ENCODE measurements at places on chromosomes 13 and 19. TPM values are rescaled to one million over a fixed set of nuclear protein-coding genes. Genes with fewer than 3 reads are reported as not detected.

DNA sequence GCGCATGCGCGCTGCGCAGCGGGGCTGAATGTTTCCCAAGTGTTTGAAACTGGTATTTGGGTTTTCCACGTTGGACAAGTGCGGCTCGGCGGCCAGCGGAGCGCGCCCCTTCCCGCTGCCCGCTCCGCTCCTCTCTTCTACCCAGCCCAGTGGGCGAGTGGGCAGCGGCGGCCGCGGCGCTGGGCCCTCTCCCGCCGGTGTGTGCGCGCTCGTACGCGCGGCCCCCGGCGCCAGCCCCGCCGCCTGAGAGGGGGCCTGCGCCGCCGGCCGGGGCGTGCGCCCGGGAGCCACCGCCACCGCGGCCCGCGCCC lies at the start of gene ING1:
Gene ING1 (plus strand): TSS at position 59 of the 311 bp plus-strand sequence. CDS start 450 bp downstream, outside the sequence.
- DNase-seq = no peak

RASIP1 gene
- 4.8 TPM for total RNA-seq

DNA sequence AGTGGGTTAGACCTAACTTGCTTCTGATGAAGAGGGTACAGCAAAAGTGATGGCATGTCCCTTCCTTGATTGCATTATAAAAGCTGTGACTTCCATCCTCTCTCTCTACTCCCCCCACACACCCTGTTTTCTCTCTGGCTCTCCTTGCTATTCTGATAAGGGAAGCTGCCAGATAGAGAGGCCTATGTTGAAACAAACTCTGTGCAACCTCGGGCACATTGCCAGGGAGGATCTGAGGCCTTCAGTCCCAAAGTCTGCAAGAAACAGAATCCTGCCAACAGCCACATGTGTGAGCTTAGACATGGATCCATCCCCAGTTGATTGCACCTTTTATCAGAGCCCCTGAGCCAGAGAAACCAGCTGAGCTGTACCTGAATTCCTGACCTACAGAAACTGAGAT lies 44.8 kb upstream of the ARGLU1 start:
- no peak for DNase-seq

NRTN gene
- total RNA-seq = 0.14 TPM

DNA sequence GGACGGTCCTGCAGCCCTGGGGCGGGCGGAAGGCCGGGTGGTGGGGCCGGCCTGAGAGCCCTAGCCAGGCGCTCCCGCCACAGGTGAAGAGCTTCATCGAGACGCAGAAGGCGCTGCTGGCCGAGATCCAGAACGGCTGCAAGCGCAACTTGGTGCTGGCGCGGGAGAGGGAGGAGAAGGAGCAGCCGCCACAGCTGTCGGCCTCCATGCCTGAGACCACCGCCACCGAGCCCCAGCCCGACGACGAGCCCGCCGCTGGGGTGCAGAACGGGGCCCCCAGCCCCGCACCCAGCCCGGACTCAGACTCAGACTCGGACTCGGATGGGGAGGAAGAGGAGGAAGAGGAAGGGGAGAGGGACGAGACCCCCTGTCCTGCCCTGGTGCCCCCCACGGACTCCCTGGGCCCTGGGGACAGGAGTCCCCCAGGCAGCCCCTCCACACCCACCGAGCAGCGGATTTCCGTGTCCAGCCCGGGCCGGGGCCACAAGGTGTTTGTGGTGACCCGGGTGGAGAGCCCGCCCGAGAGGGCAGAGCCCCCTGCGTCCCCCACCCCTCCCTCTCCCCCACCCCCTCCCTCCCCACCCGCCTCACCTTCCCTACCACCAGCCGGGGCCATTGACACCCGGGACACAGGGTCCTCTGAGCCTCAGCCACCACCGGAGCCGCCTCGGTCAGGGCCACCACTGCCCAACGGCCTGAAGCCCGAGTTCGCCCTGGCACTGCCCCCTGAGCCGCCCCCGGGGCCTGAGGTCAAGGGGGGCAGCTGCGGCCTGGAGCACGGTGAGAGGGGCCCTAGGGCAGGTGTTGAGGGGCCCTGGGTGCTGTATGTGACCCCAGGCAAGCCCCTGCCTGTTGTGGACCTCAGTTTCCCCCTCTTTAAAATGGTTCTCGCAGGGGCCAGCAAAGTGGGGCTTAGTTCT lies 15.3 kb downstream of the NKPD1 start:
- DNase-seq = no peak

- DNase-seq = no peak
Observed at GRCh38 chr19:30263830-30264381, 108.3 kb upstream of the ZNF536 start.

GRCh38 chr19:18924684-18925213 lies 5.2 kb downstream of the DDX49 start:
- no peak for DNase-seq

GRCh38 chr13:57857945-57858344 lies 226.4 kb downstream of the PCDH17 start:
- DNase-seq = no peak

FUT3 gene
- total RNA-seq = 8.8 TPM

DNA sequence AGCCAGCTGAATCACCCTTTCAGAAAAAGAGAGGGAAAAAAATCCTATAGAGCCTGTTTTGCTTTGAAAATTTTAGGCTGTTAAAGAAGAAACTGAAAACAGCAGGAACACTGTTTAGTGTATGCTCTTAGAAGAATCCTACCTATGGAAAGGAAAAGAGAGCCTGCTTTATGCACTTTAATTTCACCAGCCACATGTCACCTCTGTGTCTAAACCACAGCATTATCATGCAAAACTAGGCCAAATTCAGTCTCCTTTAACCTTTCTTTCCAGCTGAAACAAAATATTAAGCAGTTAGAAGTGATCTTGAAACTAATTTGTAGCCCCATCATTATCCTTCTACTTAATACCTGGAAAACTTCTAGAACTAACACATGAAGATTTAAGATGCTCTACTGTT lies 97.2 kb upstream of the MAB21L1 start:
- no peak for DNase-seq

DNA sequence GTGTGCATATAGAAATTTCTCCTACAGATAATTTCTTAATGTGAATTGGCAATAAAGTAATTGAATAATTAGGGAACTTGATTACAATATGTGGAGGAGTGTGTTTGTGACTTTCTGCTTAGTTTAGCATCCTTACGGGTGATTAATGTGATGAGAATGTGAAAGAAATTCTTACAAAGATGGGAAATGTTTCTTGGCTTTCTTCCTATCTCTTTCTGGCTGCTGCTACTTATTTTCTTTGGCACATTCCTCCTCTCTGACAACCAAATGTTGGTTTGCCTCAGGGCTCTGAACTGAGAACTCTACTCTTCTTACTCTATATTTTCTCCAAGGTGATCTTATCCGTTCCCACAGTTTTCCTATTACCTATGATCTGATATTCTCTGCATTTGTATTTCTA lies 300.1 kb downstream of the TBC1D4 start:
- peak; percentile 42 for DNase-seq

DNA sequence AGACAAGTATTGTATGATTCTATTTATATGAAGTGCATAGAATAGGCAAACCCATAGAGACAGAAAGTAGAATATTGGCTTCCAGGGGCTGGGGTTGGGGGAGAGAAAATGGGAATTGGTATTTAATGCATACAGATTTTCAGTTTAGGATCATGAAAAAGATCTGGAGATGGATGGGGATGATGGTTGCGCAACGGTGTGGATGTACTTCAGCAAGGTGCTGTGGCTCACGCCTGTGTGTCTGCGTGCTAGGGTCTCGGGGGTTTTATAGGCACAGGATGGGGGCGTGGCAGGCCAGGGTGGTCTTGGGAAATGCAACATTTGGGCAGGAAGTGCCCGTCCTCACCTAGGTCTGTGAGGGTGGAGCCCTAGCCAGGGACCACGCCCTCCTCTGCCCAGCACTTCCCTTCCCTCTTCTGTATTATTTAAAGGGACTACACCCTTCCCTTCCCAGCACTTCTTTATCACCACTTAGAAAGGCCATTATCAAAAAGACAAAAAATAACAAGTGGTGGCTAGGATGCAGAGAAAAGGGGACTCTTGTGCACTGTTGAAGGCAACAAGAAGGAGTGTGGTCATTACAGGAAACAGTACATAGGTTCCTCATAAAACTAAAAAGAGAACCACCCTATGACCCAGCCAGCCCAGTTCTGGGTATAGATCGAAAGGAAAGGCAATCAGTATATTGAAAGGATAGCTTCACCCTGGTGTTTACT lies 29.0 kb downstream of the LILRB4 start:
- no peak for DNase-seq

DNA sequence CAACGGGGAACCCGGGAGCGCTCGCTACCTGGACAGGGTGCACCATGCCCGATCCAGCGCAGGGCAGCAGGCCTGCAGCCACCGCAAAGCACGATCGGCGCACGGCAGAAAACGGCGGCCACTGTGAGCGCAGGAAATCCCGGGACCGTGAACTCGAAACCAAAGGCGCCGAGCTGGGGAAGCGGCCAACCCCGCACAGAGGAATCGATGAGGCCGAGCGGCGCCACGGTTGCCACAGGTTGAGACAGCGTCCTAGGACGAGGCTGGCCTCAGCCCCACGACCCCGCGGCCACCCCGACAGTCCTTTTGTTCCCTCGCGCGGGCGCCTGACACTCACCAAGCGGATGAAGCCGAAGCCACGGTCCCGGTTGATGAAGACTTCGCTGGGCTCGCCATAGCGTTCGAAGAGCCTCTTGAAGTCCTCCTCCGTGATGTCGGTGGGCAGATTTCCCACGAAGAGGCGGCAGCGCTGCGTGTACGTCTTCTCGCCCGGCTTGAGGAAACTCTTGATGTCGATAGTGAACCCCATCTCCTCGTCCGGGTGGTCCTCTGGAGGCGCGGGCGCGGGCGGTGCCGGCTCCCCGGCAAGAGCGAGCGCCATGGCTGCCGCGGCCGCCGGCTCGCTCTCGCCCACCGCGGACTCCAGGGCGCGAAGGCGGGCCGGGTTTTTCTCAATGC lies 557 bp downstream of the PSPC1 start:
- no peak for DNase-seq

TNFSF13B gene
- 0.62 TPM for total RNA-seq

DNA sequence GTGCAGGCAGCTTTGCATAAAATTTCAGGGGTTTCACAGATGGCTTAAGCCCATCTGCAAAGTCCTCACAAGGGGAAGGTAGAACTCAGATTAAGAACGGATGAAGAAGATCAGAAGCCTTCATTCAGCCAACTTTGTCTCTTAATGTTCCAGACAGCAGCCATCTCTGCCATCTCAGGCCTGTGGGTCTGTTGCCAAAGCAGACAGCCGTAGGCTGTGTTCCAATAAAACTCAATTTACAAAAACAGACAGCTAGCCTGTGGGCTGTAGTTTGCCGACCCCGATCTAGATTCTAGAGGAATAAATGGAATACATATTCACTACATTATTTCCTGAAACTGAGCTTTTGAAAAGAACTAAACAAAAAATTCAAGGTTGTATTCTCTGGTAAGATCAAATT lies 3.8 kb downstream of the DCUN1D2 start:
- DNase-seq = no peak

- DNase-seq = no peak
Observed at GRCh38 chr13:77325371-77325980, 1.4 kb downstream of the MYCBP2 start.

DNA sequence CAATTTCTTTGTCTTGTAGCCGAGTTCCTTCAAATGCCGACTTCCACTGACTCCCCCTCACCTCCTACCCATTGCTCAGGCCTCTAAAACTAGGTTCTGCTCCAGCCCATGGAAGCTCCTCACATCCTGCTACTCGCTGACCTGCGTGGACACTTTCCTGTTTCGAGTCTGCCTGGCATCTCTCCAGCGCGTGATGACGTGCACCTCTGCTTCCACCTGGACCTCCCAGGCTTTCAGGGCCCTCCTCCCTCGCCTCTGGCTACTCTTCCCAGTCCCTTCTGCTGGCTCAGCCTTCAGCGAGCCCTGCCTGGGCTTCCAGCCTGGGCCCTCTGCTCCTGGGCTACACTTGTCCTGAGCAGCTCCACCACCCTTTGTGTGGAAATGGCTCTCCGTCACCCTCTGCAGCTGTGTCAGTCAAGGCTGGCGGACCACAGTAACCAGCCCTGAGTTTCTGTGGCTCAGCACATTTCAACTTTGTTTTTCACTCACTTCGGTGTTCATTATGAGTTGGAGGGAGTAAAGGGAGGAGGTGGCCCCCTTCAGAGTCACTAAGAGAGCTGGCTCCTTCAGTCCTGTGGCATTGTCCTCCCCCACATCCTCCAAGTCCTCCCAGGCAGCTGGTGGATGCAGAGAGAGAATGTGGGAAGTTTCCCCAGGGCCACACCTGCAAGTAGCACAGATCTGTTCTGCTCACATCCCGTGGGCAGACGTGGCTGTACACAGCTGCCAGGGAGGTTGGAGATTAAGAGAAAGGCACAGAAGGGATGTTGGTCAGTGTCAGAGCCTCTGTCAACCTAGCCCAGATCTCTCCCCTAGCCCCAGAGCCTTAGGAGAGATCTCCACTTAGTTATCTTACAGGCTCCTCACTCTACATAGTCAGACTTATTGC lies 49.4 kb downstream of the SERP2 start:
- DNase-seq = no peak

GRCh38 chr13:33953781-33954180 lies 135.8 kb downstream of the RFC3 start:
- DNase-seq = no peak

GRCh38 chr19:47157431-47158321 lies 27.0 kb downstream of the SAE1 start:
- peak; percentile 63 for DNase-seq

DNA sequence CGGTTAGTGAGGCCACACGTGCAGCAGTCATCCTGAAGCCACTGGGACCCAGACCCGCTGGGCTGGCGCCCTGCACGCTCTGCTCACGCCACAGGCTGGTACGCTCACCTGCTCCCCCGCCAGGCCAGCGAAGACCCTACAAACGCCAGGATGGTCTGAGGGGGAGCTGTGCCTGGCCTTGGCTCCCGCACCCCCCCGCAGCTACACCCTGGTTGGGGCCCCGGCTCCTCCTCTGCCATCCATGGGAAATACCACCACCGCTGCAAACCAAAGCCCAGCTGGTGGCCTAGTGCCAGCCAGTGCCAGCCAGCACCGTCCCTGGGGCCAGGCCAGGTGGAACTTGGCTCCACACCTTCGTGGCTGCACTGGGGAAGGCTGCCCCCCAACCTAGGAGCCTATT lies 23.3 kb upstream of the CACTIN start:
- DNase-seq = no peak

ZNF682 gene
- total RNA-seq = 3.3 TPM

DNA sequence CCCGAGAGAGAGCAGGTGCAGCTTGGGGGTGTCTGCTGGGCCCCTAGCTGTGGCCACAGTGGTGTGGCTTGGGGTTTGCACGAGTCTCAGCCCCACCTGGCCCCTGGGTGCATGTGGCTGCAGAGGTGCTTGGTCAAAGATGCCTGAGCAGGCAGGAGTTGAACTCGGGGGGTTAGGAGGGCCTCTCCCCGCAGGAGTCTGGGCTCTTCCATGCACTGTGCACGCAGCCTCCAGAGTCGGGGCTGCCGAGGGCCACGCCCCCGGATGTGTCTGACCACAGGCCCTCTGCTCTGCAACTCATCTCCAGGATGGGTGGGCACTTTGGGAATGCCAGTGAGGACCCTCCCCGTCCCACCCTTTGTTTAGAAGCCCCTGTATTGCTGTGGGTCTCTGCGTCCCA lies 91.5 kb upstream of the MCF2L start:
- no peak for DNase-seq
